ENCODE measurements at places on chromosomes 2 and 18.

DNA sequence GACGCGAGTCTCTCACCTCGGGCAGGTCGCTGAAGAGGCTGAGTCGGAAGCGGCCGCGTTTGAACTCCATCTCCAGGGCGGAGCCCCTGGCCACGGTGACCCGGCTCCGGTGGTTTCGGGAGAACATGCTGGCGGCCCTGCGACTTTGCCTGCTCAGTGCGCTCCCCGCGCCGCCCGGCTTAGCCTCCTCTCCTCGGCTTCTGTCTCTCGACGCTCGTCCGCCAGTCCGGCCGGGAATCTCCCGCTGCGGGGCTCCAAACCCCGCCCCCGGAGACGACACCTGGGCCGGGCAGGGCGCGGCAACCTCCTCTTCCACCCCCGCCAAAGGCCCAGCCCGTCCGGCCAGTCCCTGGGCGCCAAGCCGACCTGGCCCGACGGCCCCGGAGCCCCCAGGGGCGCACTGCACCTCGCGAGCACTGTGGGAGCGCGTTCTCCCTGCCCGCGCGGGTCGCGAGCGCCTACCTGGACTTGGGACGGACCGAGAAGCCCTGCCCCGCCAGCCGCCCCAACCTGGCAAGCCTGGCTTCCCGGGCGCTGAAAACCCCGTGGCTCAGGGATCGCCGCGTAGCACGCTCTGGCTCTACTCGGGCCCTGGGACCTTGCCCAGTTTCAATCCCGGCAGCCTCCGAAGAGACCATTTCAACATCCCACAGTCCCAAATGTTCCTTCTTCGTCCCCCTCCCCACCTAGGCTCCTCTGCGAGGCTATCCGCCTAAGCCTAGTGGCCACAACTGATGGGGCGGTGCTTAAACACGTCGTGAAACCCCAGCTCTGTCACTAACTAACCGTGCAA is at the start of gene RTKN:
Gene RTKN, minus strand, starts transcription at position 248 of the 793 bp plus-strand sequence. Its CDS starts 121 bp downstream, at position 127.
- peaks cover 10% of the 10 kb centered on the region for H3K4me1 ChIP-seq
- H3K27ac ChIP-seq: peak within 1 kb of the TSS; percentile 37
- DNase-seq: peak; percentile 63
- no peaks in the 10 kb centered on the region for H3K36me3 ChIP-seq
- peaks cover 31% of the 10 kb centered on the region for H3K27me3 ChIP-seq

GRCh38 chr2:28991021-28991420 is 9.9 kb downstream of the TOGARAM2 start:
- no peak overlapping the region for H3K4me3 ChIP-seq
- no peak overlapping the region for H3K27ac ChIP-seq
- H3K4me1 ChIP-seq: no peaks in the 10 kb centered on the region
- H3K27me3 ChIP-seq: no peaks in the 10 kb centered on the region
- DNase-seq: no peak
- no peaks in the 10 kb centered on the region for H3K36me3 ChIP-seq

DNA sequence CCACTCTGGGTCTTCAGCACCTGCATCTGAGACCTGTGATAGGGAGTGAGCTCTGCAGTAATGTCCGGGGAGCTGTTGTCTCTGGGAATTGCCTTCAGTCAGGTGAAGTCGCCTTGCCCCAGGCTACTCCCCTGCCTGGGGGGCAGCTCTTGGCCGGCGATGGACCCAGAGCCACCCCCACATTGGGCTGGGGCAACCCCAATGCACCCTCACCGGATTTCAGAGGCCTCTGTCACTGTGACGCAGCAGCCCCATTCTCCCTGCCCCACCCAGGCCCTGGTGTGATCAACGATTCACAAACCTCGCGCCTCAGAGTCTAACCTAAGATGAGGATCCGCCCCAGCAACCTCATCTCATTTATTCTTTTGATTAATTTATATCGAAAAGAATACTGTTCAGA is 303.6 kb downstream of the NDUFA10 start:
- H3K4me1 ChIP-seq: no peaks in the 10 kb centered on the region
- H3K27me3 ChIP-seq: no peaks in the 10 kb centered on the region
- DNase-seq: no peak
- no peak overlapping the region for H3K27ac ChIP-seq
- H3K4me3 ChIP-seq: no peak overlapping the region

DNA sequence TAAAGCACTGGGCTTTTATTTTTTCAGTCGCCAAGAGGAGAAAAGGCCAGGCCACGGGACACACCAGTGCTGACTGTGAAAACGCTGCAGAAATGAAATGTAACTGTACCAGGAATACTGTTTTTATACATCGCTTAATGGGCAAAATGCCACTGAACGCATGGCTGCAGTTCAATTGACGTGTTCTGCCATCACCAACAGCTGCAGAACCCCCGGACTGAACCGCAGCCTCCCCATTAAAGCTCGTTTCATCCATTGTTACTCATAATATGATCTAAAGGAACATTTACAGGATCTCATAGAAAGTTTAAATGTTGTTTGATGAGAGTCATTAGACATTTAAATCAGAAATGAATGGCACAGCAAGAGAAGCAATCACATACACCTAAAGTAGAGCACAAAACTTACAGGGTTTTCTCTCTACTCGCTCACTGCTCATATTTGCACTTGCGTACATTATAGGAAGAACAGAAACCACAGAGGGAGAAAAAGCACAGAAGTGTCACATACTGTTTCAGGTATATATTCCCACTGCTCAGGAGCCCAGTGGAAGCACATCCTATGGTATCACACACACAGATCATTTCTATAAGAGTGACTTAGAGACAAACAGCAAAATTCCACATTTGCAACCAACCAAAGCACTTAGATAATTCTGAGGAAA is 35.3 kb downstream of the TCF4 start:
- no peak for DNase-seq
- no peaks in the 10 kb centered on the region for H3K4me1 ChIP-seq
- no peak overlapping the region for H3K4me3 ChIP-seq
- no peaks in the 10 kb centered on the region for H3K36me3 ChIP-seq

- peak; percentile 75 for DNase-seq
- peak overlapping the region; percentile 98 for H3K27ac ChIP-seq
- H3K36me3 ChIP-seq: peaks cover 12% of the 10 kb centered on the region
- no peak overlapping the region for H3K4me3 ChIP-seq
- no peaks in the 10 kb centered on the region for H3K27me3 ChIP-seq
These were observed 784 bp downstream of the ROCK1 start for GRCh38 chr18:21110713-21111345.

DNA sequence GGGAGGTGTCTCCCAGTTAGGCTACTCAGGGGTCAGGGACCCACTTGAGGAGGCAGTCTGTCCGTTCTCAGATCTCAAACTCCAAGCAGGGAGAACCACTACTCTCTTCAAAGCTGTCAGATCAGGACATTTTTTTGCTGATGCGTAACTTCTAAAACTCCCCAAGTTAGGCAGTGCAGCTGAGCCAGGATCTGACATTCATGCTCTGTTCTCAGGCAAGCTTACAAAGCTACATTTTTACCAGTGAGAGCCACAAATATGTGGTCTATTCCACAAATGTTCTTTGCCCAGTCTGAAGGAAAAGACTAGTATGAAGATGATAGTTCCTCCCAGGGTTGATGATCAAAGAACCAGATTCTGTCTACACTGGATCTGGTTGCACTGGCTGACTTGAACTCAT is 184.1 kb downstream of the MTCL1 start:
- H3K27me3 ChIP-seq: peaks cover 5% of the 10 kb centered on the region
- no peak overlapping the region for H3K4me3 ChIP-seq
- H3K4me1 ChIP-seq: no peaks in the 10 kb centered on the region
- H3K27ac ChIP-seq: no peak overlapping the region
- H3K36me3 ChIP-seq: peaks cover 3% of the 10 kb centered on the region

DNA sequence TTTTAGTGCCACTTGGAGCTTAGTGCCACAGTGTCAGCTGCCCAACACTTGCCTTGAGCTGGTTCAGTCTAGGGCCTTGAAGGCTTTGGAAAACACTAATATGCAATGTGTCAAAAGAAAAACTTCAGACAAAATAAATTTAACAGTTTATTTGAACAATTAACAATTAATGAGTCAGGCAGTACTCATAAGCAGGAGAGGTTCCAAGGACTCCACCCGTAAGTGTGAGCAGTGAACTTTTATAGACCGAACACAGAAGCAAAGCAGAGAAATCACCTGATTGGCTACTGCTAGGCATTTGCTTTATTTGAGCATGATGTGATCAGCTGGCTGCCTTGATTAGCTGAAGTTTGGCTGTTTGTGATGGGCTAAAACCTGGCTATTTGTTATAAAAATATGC is 49.5 kb upstream of the TBC1D8 start:
- no peaks in the 10 kb centered on the region for H3K36me3 ChIP-seq
- H3K4me1 ChIP-seq: peaks cover 4% of the 10 kb centered on the region
- no peak overlapping the region for H3K4me3 ChIP-seq
- DNase-seq: no peak
- no peaks in the 10 kb centered on the region for H3K27me3 ChIP-seq

- DNase-seq: no peak
- peak within 1 kb of the TSS; percentile 55 for H3K27ac ChIP-seq
- H3K4me3 ChIP-seq: peak within 1 kb of the TSS; percentile 71
- H3K4me1 ChIP-seq: peaks cover 12% of the 10 kb centered on the region
- H3K27me3 ChIP-seq: peaks cover 26% of the 10 kb centered on the region
These were observed at the start of gene CABLES1 for GRCh38 chr18:23134780-23135549. Gene CABLES1, plus strand, starts transcription at chr18:23135485. Its CDS starts 278 bp downstream, at chr18:23135763.

DNA sequence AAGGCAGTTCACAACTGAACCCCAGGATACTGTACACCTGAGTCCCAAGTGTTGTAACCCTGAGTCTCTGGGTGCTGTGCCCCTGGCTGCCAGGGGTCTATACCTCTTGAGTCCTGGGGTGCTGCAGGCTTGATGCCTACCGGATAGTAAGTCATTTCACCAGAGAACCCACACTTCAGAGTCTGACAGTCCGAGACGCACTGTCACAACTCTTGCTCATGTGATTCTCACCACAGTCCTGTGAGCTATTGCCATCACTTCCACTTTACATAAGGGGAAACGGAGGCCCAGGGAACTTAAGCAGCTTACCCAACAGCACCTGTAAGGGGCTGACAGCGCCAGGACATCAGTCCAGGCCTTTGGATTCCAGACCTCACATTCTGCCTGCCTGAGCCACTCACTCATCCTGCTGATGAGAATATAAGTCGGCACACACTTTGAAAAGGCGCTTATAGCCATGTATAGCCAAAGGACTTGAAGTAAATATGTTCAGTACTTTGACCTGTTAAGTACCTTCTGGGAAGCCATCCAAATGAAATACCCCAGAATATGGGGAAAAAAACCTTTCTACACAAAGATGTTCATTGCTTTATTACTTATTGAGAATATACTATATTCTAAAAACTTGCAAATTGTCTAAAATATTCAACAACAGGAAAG is 180.7 kb upstream of the ID2 start:
- H3K4me1 ChIP-seq: no peaks in the 10 kb centered on the region
- H3K4me3 ChIP-seq: no peak overlapping the region
- H3K27me3 ChIP-seq: no peaks in the 10 kb centered on the region
- no peak for DNase-seq

GRCh38 chr2:75317802-75318201 is 118.5 kb upstream of the TACR1 start:
- H3K36me3 ChIP-seq: no peaks in the 10 kb centered on the region
- no peaks in the 10 kb centered on the region for H3K27me3 ChIP-seq
- H3K27ac ChIP-seq: no peak overlapping the region
- no peak overlapping the region for H3K4me3 ChIP-seq

DNA sequence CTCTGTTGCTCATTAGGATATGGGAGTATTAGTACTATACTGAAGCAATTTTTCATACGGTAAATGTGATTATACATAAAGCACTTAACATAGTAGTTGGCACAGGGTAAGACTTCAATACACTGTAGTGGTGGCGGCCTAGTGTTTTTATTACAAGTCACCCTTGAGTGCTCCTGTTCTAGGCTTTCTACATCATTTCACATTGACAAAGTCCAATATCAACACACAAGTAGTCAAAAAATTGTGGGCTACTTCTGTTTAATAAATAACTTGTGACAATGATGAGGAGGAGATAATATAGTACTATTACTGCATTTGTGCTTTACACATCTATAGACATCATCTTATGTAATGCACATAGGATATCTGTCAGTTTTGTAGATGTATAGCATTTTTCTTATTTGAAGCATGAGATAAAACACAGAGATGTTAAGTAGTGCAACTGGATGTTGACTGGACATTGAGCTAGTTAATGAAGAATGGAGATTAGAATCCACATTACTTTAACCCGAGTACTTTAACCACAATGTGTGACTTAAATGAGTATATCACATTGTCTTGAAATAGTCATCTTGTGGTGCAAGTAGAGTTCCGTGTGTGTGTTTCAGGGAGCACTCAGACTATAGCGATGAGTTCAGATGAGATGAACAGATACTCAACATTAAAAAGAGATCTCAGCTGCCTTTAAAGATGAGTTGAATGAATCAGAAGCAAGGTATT is 134.8 kb downstream of the ZNF385B start:
- DNase-seq: no peak
- H3K27me3 ChIP-seq: peaks cover 3% of the 10 kb centered on the region
- no peak overlapping the region for H3K4me3 ChIP-seq
- H3K4me1 ChIP-seq: no peaks in the 10 kb centered on the region
- no peaks in the 10 kb centered on the region for H3K36me3 ChIP-seq

- H3K27me3 ChIP-seq: no peaks in the 10 kb centered on the region
- peaks cover 29% of the 10 kb centered on the region for H3K4me1 ChIP-seq
- no peak overlapping the region for H3K4me3 ChIP-seq
These were observed 2.3 kb downstream of the EML4 start for GRCh38 chr2:42171396-42171980.

GRCh38 chr18:76827205-76828200 is 5.1 kb downstream of the ZNF236 start:
- H3K4me1 ChIP-seq: peaks cover 42% of the 10 kb centered on the region
- H3K27ac ChIP-seq: peak overlapping the region; percentile 42
- DNase-seq: no peak
- H3K36me3 ChIP-seq: peaks cover 10% of the 10 kb centered on the region
- H3K4me3 ChIP-seq: no peak overlapping the region

- no peak for DNase-seq
- H3K27me3 ChIP-seq: peaks cover 20% of the 10 kb centered on the region
- H3K27ac ChIP-seq: no peak overlapping the region
These were observed 75.3 kb downstream of the ARHGEF4 start for GRCh38 chr2:130911996-130912395.

- peaks cover under 1% of the 10 kb centered on the region for H3K36me3 ChIP-seq
- no peak overlapping the region for H3K4me3 ChIP-seq
- peaks cover 35% of the 10 kb centered on the region for H3K27me3 ChIP-seq
- H3K4me1 ChIP-seq: peaks cover 8% of the 10 kb centered on the region
These were observed 60.0 kb upstream of the OTOS start for GRCh38 chr2:240200230-240201051.

GRCh38 chr18:10405816-10406663 is 48.4 kb upstream of the APCDD1 start:
- peaks cover 3% of the 10 kb centered on the region for H3K4me1 ChIP-seq
- no peak for DNase-seq
- no peak overlapping the region for H3K27ac ChIP-seq

DNA sequence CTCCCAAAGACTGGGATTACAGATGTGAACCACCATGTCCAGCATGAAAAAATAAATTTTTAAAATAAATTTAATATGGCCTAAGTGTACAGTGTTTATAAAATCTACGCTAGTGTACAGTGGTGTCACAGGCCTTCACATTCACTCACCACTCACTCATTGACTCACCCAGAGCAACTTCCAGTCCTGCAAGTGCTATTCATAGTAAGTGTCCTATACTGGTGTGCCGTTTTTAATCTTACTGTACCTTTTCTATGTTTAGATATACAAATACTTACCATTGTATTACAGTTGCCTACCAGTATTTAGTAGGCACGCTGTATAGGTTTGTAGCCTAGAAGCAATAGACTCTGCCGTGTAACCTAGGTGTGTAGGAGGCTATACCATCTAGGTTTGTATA is 291.6 kb upstream of the STON1 start:
- peaks cover 10% of the 10 kb centered on the region for H3K4me1 ChIP-seq
- no peak overlapping the region for H3K27ac ChIP-seq
- DNase-seq: no peak
- H3K27me3 ChIP-seq: no peaks in the 10 kb centered on the region
- H3K4me3 ChIP-seq: no peak overlapping the region
- no peaks in the 10 kb centered on the region for H3K36me3 ChIP-seq

GRCh38 chr2:25473758-25474340 is 132.1 kb upstream of the DNMT3A start:
- H3K27me3 ChIP-seq: no peaks in the 10 kb centered on the region
- no peak for DNase-seq
- peaks cover 19% of the 10 kb centered on the region for H3K36me3 ChIP-seq
- no peak overlapping the region for H3K4me3 ChIP-seq
